ENCODE measurements at places on chromosomes 11 and 22.

GRCh38 chr11:104534278-104534677 is 364.0 kb downstream of the CASP12 start:
- DNase-seq, result no peak

- DNase-seq, result no peak
Measured at GRCh38 chr11:19753451-19754106, 40.9 kb downstream of the NAV2 start.

DNA sequence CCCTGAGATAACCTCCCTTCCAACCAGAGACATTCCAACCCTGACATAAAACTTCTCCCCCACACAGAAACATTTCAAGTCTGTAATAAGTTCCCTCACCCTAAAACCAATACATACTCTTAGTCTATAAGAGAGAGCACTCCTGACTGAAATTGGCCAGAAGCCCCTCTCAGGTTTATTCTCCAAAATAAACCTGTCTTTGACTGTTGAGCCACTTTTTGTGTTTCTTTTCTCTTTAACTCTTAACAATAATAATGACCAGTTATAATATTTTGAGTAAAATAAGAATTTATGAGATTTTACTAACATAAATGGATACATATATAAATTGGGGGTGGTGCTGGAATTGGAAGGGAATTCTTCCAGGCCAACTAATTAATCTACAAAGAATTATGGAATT is 93.6 kb downstream of the GRM5 start:
- no peak for DNase-seq

GRCh38 chr11:68773521-68774193 is 22.3 kb upstream of the TESMIN start:
- DNase-seq, result no peak

- DNase-seq, result no peak
Measured at GRCh38 chr11:41878095-41878494, 418.6 kb upstream of the LRRC4C start.

GRCh38 chr11:118232659-118233058 is 7.8 kb upstream of the JAML start:
- DNase-seq, result no peak

GRCh38 chr11:86047275-86047991 is 21.5 kb downstream of the PICALM start:
- DNase-seq, result no peak

DNA sequence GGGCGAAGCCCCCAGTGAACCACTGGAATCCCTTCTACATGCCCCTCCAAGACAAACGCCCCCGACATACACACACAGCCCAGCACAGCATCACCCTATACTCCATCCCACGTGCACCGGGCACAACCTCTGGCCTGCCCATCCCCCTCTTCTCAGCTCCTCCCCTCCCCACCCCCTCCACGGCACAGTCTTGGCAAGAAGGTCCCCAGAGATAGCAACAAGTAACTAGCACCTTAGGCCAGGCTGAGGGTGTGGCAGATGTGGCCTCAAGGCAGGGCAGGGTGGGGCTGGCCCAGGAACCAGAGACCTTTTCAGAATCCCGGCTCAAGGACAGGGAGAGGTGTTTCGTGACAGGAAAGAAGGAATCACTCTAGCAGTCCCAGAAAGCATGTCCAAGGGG is 54.3 kb downstream of the CYTH4 start:
- no peak for DNase-seq

DNA sequence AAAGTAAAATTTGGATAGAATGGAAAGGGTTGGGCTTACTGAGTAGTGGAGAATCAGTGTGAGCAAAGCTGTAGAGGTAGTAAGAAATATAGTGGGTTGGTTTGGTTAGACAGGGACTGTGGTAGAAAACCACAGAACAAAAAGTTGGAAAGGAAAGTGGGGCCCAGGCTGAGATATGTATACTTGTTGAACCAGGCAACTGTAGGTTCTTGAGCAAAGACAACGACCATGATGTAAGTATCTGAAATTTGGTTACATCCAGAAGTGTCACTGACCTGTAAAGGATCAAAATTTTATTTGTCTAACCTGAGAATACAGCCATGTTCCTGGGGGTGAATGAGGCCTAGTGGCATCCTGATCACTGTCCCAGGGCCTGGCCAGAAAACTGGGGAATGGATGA is 114.1 kb downstream of the STIM1 start:
- no peak for DNase-seq

DNA sequence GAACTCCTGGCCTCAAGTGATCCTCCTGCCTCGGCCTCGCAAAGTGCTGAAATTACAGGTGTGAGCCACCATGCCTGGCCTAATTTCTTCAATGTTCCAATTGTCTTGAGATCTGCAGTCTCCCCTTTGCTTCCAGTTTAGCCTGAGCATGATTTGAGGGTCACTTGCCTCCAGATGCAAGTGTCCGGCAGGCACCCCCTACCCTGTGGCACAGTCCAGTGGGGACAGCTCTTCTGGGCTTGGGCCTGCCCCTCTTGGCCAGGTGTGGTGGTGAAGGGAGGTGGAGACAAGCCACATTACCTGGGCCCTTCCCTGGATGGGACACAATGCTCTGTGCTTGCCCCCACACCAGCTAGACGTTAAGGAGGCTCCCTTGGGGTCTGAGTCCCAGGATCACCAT is 21.3 kb upstream of the CACNG2 start:
- DNase-seq, result no peak

DNA sequence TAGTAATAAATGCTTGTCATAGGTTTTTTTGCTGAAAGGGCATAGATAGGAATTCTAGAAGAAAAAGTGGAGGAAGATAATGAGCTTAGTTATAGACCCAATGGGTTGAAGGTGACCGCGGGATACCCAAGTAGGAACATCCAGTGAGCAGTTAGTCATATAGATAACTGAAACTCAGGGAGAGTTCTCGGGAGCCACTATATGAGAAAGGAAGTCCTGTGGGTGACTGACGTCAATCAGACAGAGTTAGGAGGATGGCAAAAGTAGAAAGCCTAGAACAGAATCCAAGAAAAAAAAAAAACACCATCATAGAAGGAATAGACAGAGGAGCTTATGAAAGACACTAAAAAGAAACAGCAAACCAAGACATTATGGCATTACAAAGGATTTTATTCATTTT is 1.6 kb upstream of the CNGA4 start:
- no peak for DNase-seq

GRCh38 chr22:36467946-36468345 is 13.5 kb downstream of the TXN2 start:
- no peak for DNase-seq

DNA sequence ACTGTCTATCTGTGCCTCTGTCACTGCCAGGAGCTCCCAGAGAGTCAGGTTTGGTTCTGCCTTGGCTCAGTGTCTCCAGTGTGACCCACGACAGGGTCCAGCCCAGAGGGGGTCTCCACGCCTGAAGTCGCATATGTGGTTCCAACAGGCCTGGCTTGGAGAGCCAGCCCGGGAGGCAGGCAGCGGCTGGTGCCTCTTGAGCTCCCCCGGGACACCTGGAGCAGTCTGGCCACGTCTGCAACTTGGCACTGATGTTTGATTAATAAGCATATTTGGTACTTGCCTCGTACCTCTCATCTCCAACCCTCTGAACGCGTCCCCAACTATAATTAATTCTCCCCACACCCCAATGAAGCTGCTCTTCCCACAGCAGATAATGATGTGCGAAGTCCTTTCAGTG is 31.7 kb upstream of the SHISAL1 start:
- peak; percentile 15 for DNase-seq

- DNase-seq, result no peak
Measured at GRCh38 chr11:68038718-68039525, at the start of gene TCIRG1. TSS of gene TCIRG1 (plus strand) at chr11:68039025. CDS start at chr11:68041272, 2,247 bp downstream.

- DNase-seq, result no peak
Measured at GRCh38 chr22:24141586-24141985, 39.7 kb upstream of the SUSD2 start.

DNA sequence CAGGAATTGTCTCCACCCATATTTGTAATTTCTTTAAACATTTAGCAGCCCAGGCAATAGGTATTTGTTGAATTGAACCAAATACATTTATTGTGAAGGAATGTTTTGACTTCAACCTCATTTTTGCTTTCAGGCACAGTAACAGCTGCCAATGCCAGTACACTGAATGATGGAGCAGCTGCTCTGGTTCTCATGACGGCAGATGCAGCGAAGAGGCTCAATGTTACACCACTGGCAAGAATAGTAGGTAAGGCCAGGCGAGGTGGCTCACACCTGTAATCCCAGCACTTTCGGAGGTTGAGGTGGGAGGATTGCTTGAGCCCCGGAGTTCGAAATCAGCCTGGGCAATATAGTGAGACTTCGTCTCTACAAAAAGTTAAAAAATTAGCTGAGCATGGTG is 20.9 kb downstream of the ACAT1 start:
- no peak for DNase-seq

DNA sequence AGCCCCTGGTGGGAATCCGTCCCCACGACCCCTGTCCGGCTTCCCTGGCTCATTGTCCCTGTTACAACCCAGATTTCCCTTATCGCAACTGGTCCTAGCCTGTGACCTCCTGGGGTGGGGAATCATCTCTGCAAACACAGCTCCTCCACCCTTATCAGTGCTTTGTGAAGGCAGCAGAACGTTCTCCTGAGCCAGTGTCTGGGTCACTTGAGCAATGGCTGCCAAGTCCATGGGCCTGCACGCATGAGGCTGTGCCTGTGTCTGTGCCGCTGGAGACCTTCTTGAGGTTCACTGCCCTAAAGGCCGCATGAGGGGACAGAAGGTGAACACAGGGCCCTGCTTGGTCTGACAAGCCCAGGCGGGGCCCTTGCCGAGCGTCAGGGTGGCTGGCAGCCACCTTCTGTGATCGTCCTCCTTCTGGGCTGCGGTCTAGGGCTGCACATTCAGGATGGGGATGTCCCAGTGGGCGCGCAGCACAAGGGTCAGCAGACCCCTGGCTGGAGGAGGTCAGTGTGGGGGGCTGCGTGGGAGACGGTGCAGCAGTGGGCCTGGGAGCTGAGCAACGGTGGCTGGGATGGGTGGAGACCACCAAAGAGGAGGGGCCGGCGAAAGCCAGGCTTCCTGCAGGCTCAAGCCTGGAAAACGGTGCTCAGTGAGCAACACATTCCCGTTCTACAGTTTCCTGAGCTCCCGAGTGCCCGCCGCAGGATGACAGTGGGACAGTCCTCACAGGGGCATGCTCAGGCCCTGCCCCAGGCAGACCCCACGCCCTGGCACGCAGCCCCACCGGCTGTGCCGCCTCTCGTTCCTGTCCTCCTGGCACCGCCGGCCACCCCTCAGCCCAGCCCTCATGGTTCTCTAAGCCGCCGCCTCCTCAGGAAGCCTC is 74.1 kb downstream of the CDKN1C start:
- DNase-seq, result no peak

DNA sequence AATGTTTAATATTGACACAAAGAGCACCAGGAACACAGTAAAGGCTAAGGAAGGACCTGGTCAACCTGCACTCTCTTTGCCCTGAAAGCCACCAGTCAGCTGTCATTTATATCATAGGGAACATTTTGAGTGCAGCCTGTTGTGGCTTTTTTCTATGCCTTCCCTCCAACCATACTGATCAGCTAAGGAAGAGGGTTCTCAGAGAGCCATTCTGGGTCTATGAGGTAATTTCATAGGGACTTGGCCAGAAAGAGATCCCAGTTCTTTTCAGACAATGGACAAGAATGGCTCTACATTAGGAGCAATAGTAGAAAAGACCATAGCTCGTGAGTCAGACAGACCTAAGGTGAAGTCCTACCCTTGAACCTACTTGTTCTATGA is 132.8 kb downstream of the CCDC34 start:
- no peak for DNase-seq

GRCh38 chr11:65539744-65540289 is 14.9 kb downstream of the SCYL1 start:
- no peak for DNase-seq

GRCh38 chr22:42142771-42143461 is 12.3 kb upstream of the CYP2D6 start:
- DNase-seq, result no peak

DNA sequence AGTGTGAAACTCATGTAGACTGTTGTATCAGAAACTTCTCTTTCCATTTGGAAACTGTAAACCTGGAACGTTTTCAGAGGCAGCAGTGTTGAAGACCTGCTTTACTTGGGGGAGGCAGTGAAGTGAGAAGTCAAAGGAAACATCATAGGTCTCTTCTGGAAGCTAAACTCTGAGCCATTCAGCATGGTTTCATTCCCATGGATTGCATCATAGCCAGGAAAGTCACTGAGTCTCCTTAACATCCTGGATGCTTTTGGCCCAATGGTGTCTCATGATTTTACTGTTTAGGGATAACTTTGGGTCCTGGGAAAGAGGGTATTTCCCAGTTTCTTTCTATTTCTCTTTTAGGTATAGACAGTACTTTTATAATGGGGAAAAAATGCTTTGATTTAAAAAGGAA is 153.2 kb upstream of the E2F8 start:
- no peak for DNase-seq

GRCh38 chr11:59556115-59556916 is 45.0 kb downstream of the OR4D9 start:
- peak; percentile 31 for DNase-seq

- no peak for DNase-seq
Measured at GRCh38 chr11:86416494-86416893, 41.8 kb downstream of the CCDC81 start.

- peak; percentile 28 for DNase-seq
Measured at GRCh38 chr22:19495562-19496323, 16.0 kb downstream of the CDC45 start.

- no peak for DNase-seq
Measured at GRCh38 chr11:61599968-61600710, 19.3 kb upstream of the SYT7 start.

DNA sequence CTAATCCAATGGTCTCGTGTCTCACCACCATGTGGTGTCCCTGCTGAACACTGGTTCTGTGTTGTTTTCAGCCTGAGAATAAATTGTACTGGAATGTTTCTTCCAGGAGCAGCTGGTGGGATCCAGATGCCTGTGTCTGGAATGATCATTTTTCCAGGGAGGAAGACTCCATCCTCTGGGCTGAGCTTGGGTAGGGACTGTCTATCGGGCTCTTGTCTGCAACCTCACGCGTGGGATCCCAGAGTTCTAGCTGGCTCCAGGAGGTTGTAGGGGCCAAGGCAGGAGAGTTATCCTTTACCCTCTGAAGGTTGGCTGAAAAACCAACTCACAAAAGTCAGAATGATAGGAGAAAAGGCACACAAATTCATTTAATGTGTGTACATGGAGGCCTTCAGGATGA is 144.1 kb upstream of the B3GAT1 start:
- DNase-seq, result no peak

DNA sequence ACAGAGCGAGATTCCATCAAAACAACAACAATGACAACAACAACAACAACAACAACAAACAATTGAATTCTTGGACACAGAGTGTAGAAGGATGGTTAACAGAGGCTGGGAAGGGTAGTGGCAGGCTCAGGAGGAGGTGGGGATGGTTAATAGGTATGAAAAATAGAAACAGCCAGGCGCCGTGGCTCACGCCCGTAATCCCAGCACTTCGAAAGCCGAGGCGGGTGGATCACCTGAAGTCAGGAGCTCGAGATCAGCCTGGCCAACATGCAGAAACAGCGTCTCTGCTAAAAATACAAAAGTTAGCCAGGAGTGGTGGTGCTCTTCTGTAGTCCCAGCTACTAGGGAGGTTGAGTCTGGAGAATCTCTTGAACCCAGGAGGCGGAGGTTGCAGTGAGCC is 122.9 kb upstream of the GRIA4 start:
- no peak for DNase-seq

All from NCI-H1092 treated with DMSO at 0.1 percent for 48 hours (cell line).